AG08395 (cell line): ENCODE measurements at places on chromosomes 7 and 10.

- DNase-seq, result no peak
Measured at GRCh38 chr7:148807436-148807835, 76.7 kb downstream of the EZH2 start.

GRCh38 chr7:27168265-27168947, 3.1 kb upstream of the HOXA9 start:
- DNase-seq, result no peak

- no peak for DNase-seq
Measured at GRCh38 chr10:21518641-21519396, 6.7 kb downstream of the SKIDA1 start.

GRCh38 chr7:55155351-55156117, 136.7 kb downstream of the EGFR start:
- DNase-seq, result no peak

GRCh38 chr7:98470485-98471240, 69.8 kb upstream of the BAIAP2L1 start:
- DNase-seq, result no peak

DNA sequence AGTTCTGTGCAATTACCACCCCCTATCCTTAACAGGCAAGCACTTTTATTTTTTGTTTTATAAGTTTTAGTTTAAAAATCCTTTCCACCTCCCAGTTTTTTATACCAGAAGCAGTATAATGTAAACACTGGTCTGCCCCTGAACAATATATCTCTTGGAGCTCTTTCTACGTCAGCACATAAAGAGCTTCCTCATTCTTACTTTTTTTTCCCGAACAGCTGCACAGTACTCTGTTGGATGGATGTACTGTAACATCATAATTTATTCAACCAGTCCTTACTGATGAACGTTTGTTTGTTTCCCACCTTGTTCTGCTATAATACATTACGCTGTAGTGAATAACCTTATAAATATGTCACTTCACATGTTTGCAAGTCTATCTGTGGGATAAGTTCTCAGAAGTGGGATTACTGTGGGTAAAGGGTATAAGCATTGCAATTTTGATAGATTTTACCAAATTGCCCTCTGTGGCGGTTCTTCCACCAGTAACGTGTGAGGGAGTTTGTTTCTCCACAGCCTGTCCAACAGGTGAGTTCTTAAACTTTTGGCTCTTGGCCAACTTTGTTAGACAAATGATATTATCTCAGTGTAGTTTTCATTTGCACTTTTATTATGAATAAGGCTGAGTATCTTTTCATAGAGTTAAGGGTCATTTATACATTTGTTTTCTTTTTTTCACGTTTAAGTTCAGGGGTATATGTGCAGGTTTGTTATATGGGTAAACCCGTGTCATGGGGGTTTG, 32.8 kb downstream of the ADRA2A start:
- DNase-seq, result no peak

DNA sequence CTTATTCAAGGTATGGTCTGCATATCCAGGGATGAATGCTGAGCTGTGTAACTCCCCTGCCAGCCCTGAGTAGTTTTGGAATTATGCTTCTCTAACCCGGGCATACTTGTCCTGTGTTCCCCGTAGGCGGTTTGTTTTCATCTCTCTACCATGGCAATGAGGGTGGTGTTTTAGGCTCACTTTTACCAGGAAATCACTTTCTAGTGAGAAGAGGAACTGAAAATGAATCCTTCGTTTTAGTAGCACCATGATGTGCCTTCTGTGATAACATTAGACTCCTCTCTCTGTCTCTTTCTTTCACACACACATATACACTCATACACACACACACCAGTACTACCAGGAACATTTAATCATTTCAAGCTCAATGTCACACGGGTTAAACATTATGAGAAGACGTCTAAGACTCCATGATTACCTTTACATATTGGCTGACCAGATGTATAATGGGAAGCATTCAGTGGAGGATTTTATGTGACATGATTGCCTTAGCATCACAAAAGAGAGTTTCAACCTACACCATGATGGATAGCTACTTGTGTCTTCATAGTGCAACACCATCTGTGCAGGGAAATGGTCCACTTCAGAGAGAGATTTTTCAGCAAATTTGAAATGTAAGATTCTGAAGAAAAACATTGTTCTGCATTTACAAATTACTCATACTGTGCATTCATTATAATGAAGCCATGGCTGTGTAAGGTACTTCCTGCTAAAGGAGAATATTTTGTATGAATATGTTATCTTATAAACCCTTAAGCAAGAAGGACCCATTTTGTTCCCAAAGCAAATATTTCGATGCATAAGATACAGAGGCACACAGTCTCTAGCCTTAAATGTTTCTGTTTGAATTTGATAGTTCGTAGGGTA, 31.0 kb upstream of the PFKP start:
- no peak for DNase-seq

- peak; percentile 3 for DNase-seq
Measured at GRCh38 chr7:81339946-81340345, 421.1 kb upstream of the SEMA3C start.

DNA sequence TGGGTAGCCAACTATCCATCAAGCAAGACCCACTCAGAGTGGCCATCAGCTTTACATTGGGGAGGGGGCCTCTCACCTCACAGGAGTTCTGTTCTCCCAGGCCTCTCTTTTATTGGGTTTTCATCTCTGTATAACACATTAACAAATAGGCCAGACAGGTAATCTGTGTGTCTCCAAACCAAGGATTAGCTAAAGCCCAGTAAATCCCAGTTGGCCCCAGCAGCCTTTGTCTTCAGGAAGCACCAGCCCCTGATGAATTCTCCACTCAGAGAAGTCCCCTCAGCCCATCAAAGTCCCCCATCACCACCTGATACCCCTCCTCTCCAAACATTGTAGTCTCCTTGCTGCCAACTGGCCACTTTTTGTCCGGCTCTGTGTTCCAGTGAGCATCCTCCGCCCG, 16.9 kb upstream of the SLF2 start:
- no peak for DNase-seq

- DNase-seq, result no peak
Measured at GRCh38 chr7:72064916-72065315, 347.2 kb downstream of the CALN1 start.

DNA sequence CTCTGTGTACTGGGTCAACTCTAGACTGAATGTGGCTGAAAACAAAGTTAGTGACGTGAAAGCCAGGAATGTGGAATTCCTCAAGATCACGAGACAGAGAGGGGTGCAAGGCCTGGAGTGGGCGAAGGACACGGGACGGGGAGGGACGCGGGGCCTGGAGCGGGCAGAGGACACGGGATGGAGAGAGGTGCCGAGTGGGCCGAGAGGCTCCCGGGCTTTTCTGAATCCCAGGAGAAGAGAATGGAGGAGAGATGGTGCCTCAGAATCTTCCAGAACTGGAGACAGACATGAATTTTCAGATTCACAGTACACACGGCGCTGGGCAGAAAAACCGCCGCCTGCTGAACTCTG, 50.6 kb upstream of the PRKAR1B start:
- DNase-seq, result no peak

DNA sequence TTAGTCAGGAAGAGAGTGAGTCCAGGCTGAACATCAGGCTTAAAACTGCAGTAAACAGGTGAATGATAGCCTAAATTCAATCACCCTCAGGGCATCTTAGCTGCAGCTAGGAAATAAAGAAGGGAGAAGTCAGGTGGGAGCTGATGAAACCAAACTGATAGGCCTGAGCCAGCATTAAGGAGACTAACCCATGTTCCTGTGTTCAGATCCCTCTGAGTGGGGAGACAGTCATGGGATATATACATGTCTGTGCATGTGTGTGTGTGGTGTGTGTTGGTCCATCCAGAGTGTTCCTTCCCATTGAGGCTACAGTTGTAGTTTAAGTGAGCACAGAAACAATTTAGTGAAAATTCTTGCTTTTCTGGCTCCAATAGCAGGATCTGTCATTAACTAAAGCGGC, 480.9 kb downstream of the PHTF2 start:
- DNase-seq, result no peak

DNA sequence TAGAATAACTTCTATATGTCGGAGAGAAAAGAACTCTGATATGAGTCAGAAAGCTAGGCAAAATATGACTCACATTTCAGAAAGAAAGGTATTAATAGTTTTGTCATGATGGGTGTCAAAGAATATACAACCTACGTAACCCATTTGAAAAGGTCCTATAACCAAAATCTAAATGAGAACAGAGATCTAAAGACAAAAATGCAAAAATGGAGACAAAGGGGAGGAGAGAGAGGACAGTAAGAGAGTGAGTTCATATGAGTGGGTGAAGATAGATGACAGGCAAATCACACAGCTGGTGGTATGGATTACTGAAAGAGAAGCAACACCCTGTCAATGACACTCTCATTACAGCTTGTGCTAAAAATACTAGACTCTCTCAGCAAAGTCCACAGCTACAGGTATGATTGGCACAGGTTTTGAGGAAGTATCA, 25.6 kb downstream of the ANKMY2 start:
- DNase-seq, result no peak

- no peak for DNase-seq
Measured at GRCh38 chr10:118924493-118924892, 105.0 kb upstream of the NANOS1 start.

DNA sequence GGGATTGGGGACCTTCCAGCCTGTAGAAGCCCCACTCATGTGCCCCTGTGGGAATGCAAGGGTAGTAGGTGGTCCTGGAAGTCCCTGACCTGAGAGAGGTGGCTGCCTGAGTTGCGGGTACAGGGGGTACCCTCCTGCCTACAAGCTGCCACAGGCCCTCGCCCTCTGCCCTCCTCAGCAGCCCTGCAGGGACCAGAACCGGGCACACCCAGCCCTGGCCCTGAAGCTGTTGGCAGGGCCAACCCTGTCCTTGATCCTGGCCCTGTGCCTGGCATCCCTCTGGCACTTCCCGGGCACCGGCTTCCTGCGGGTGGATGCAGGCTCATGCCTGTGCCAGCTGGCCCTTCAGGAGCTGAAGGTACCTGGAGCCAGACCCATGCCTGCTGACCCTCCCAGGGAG, 54.9 kb upstream of the ELN start:
- DNase-seq, result no peak

DNA sequence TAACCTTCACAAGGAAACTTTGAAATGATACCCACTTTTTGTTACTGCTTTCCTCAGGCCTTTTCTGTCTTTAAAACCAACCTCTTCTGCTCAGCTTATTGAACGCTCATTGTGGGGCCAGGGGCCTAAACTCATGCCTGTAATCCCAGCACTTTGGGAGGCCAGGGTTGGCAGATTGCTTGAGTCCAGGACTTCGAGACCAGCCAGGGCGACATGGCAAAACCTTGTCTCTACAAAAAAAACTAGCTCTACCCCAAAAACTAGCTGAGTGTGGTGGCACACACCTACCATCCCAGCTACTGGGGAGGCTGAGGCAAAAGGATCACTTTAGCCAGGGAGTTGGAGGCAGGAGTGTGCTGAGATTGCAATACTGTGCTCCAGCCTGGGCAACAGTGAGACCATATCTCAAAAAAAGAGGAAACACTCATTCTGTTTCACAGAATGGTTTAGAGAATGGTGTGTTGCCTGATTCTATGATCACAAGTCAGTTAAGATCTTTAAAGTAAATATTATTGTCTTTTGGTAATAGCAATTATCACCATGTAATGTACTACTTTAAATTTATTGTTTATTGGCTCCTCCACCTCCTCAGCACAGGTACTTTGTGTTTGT, 51.1 kb downstream of the KCTD7 start:
- no peak for DNase-seq

DNA sequence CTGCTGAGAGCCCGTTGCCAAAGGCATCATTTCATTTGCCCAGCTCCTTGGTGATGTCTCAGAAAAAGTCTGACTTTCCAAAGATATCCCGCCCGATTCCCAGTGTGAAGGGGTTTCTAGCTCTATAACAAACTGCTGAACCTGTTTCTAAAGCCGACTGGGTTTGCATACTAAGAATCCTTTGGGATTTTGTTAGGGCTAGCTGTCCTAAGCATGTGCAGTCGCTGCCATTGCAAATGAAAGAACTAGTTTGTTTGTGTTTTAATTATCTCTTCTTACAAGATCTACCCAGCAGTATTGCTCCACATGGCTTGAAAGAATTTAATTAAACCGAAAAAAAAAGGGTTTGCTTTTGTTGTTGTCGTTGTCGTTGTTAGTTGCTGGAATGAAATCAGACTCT, 476.6 kb downstream of the GATA3 start:
- no peak for DNase-seq

- DNase-seq, result no peak
Measured at GRCh38 chr7:42029405-42029804, 207.6 kb downstream of the GLI3 start.

DNA sequence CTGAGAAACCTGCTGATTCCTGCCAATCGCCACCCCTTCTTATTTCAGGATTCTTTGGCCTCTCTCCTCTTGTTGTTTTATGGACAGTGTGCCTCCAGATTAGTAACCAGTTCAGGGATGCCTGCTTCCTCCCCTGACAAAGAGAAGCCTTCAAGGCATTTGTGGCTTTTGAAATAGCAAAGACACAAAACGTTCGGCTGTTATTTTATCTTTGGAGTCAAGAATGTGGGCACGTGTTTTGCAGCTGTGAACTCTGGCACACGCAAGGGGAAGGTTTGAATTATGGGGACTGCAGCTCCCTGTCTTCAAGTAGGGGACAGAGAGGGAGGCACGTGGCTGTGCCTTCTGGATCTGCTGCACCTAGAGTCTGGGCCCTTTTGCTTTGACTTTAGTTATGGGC, 157.9 kb upstream of the GRB10 start:
- DNase-seq, result peak; percentile 10

DNA sequence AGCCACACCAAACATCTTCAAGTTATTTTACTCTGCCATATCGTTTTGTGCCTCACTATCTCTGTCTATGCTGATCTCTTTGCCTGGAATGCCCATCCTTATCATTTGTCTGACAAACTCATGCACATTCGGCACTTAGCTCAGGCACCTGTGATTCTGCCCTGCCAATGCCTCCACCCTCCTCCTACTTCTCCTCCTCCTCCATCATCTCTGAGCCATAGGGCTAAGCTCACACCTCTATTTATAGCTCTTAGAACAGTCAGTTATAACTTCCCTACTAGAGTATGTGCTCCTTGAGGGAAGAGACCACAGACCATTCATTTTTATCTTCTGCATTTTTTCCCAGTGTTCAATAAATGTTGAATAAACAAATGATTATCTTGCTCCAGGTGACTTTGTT, 51.2 kb upstream of the CDK13 start:
- no peak for DNase-seq
